ENCODE measurements at places on chromosomes 12 and 14.
A peak's percentile ranks its signal among the peaks of the same experiment; 100 is the strongest.

GRCh38 chr12:108173160-108173559, 44.1 kb downstream of the WSCD2 start:
- no peak for DNase-seq

DNA sequence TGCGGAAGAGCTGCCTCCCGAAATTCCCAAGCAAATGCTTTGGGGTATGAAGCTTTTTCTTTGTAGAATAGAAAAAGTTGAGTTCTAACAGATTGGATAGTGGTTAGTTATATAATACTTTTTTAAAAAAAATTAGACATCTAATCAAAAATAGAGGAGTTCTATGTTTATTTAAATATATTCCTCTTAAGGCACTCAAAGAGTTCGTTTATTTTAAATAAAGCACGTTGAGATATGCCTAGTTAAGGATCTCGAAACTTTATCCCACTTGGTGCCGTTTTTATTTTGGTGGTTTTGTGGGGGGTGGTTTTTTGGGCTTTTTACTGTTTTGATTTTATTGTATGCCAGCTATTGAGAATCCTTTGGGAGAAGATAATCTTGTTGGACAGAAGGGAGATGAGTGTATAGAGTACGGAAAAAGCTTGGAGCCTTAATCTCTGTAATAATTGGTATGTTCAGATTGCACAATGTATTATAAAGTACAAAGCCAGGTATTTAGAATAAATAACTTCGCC, 10.7 kb upstream of the SNAPC1 start:
- no peak for DNase-seq

- DNase-seq: no peak
Measured at GRCh38 chr12:7175493-7175892, 14.0 kb upstream of the PEX5 start.

GRCh38 chr12:108571609-108572165, 9.3 kb downstream of the ISCU start:
- DNase-seq: no peak

DNA sequence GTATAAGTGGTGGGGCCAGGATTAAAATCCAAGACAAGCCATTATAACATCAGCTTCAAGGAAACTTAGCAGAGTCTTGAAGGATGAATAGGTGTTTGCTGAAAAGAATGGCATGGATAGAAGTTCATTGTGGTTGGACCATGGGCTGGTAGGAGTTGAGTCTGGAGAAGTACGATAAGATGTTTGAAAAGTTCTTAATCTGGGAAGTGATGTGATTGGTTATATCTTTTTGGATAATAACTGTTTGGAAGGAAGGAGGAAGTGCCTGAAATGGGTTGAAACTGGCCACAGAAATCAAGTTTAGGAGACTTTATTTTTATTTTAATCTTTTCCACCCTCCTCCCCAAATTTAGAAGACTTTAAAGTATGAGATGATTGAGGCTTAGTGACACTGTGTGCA, 4.9 kb downstream of the DENR start:
- no peak for DNase-seq

- no peak for DNase-seq
Measured at GRCh38 chr12:109881752-109882151, 1.4 kb upstream of the GLTP start.

- DNase-seq: no peak
Measured at GRCh38 chr12:126905752-126906151, 1361.2 kb upstream of the TMEM132C start.

DNA sequence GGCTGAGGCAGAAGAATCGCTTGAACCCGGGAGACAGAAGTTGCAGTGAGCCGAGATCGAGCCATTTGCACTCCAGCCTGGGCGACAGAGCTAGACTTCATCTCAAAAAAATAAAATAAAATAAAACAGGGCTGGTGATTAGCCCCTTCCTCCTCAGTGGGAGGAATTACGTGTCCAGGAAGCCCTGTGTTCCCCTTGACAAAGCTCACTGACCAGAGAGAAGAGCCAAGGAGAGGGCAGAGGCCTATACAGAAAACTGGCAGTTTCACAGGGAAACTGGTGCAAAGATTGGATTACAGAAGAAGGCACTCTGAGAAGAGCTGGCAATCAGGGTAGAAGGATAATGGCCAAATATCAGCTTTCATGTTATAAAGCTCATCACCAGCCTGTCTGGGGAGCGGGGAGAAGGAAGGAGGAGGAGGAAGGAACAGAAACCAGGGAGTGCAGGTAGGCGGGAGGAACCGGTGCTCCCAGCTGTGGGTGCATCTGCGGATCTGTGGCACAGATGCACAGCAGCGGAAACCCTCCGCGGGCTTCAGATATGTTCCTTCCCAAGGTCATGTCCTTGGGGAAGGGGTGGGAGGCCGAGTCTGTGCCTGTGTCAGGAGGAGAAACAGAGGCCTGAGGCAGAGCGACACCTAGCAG, 6.7 kb downstream of the RAB15 start:
- no peak for DNase-seq

- no peak for DNase-seq
Measured at GRCh38 chr14:104145826-104146601, 7.6 kb downstream of the KIF26A start.

- DNase-seq: no peak
Measured at GRCh38 chr12:11976005-11976404, 94.7 kb upstream of the BCL2L14 start.

GRCh38 chr12:128951448-128951847, 98.2 kb downstream of the GLT1D1 start:
- DNase-seq: no peak

GRCh38 chr12:66190519-66191370, 1.7 kb downstream of the IRAK3 start:
- DNase-seq: peak; percentile 53

Data from HL-60 (cell line).